ENCODE measurements at places on chromosomes 16 and 17.

DNA sequence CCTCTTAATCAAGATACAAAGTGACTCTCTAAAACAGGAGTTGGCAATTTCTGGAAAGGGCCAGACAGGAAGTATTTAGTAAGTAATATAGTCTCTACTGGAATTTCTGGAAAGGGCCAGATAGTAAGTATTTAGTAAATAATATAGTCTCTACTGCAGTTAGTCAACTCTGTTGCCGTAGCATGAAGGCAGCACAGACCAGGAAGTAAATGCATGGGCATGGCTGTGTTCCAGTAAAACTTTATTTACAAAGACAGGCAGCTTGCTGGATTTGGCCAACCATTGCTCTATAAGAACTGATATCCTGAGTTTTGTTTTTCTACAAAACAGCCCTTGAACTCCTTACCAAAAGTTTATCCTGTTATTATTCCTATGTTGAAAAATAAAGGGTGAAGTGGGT, 16.9 kb downstream of the LDAF1 start:
- no peak for DNase-seq

- no peak for DNase-seq
Observed at GRCh38 chr16:78437352-78437968, 338.0 kb downstream of the WWOX start.

- DNase-seq: peak; percentile 66
Observed at GRCh38 chr17:29828676-29829284, 101.2 kb downstream of the SSH2 start.

- DNase-seq: no peak
Observed at GRCh38 chr17:38872027-38872511, 2.2 kb downstream of the LASP1 start.

DNA sequence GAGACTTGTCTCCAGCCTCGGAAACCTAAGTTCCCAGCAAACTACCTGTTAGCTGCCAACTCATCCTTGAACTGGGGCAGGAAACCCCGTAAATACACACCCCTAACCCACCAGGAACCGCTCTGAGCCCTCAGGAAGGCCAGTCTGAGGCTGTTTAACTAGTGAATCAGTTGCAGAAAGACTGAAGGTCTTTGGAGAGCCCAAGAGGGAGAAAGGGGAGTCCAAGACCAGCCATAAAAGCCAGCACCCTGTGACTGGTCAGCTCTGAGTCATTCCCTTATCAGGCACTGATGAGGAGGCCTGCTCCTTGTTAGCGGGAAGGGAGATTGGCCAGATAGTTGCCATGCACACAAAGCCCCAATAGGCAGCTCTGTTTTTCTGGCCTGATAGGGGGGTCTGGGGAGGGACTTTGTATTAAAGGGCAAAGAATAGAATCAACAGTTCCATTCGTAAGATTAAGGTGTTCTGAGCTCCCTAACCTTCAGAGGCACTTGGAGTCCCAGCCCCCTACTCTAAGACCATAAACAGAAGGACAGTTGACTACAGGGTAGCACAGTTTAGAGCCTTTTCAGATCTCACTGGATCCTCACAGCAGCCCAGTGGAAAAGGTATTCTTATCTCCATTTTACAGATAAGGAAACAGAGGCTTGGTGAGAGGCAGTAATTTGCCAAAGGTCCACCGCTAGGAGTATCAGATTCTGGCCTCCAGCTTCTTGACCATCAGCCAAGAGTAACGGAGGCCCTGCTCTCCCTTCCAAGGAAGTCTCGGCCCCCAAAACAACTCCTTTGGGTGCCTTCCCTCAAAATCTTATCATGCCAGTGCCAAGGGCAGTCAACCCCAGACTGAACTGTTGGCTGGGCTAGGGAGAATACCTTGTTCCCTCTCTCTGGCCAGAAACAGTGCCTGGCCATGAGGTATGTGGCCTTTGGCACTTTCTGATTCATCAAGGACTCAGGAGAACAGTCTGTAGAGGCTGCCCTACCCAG, 2.2 kb upstream of the KRT19 start:
- DNase-seq: no peak

DNA sequence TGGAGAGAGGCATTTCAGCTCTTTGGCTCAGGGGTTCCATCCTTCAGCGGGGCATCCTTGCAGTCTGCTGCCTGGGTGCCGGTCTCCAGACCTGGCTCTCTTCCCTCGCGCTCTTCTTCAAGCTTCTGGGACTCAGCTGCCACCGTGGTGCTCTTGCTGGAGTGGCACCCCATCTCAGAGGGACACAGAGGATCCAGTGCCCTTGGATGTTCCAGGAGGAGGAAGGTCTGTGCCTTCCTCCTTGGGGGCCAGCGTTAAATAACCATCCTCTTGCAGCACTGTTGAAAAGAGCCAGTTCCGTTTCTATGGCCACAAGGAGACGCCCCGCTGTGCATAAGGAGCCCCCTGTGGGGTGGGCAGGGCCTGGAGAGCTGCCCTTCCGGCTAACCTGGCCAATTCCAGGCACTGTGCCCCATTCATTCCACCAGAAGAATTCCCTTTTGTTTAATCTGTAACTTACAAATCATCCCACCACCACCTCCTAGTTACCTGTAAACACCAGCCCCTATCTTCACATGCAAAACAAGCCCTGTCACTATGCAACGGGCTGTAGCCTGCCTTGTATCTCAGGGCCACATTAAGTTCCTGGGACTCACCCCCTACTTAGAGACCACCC, 8.6 kb downstream of the CHD9NB start:
- no peak for DNase-seq

- no peak for DNase-seq
Observed at GRCh38 chr16:15639061-15639568, 3.8 kb downstream of the MARF1 start.

GRCh38 chr17:17073581-17074403, 31.5 kb downstream of the MPRIP start:
- DNase-seq: no peak

GRCh38 chr17:74404789-74405188, 27.1 kb upstream of the GPRC5C start:
- no peak for DNase-seq

- DNase-seq: no peak
Observed at GRCh38 chr17:17468217-17469010, 8.4 kb upstream of the MED9 start.

- DNase-seq: no peak
Observed at GRCh38 chr17:73335591-73336407, 24.0 kb upstream of the CDC42EP4 start.

GRCh38 chr16:87333581-87334331, 16.6 kb upstream of the C16orf95 start:
- DNase-seq: no peak

DNA sequence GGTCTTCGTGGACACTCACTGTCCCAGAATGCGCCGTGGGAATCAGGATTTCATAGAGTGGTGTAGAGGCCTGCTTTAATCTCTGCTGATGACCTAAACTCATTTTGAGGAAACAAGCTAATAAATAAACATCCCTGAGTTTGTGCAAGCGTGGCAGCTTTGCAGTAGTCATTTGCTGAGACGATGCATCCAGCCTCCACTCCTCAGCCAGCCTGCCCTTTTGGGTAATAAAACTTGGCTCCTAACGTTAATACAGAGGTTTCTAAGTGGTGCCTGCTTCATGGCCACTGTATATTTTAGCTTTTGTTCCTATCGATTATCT, 1.3 kb downstream of the DGKE start:
- DNase-seq: no peak

GRCh38 chr16:67346341-67346740, 19.7 kb downstream of the LRRC36 start:
- DNase-seq: no peak

- no peak for DNase-seq
Observed at GRCh38 chr17:46943501-46944393, 20.8 kb downstream of the GOSR2 start.

DNA sequence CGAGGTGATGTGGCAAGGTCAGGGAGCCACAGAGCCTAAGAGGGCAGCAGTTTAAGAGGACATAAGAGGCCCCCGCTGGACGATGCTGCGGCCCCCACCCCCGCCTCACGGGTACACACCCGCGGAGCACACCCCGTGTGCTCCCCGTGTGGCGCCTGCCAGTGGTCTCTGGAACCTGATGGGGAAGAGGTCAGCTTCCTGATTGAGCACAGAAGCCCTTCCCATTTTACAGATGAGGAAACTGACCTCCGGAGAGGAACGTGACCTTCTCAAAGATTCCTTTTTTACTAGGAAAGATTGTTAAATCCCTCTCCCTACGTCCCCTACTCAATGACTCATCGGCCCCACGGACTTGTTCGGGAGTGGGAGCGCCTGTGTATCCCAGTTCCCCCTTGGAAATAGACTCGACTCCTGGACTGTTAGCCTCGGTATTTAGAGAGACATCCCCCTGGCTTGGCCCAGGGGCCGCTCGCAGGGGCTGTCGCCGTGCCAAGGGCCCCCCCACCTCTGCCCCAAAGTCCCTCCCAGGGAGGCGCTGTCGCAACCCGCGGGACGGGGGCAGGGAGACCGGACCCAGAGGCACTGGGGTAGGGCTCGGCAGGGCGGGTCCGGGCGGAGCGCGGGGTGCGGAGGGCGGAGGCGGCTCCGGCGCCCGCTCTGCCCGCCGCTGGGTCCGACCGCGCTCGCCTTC, at the start of gene ABCC3:
ABCC3 (plus strand) TSS at position 658 of the 691 bp plus-strand sequence. CDS start 56 bp downstream, outside the sequence.
- no peak for DNase-seq

DNA sequence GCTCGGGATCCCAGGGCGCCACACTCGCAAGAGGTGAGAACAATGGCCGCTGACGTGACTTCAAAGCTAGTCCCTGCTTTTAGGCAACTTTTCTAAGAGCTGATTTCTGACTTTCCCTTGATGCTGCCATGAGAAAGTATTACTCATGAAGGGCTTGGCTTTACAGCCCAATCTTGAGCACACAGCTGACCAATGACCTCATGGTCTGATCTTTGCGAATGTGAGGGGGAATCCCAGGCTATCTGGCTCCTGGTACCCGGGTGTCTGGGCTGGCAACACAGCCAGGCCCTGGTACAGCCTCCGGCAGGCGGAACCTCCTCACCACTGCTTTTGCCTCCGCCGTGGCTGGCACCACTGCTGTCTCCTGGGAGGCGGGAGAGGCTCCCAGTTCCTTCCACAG, 17.5 kb downstream of the NDUFAF8 start:
- DNase-seq: no peak

GRCh38 chr17:40607641-40608040, 40.0 kb downstream of the SMARCE1 start:
- no peak for DNase-seq

GRCh38 chr16:21301168-21301894, 23.2 kb upstream of the CRYM start:
- peak; percentile 65 for DNase-seq

GRCh38 chr16:31475946-31476302, 4.0 kb downstream of the TGFB1I1 start:
- DNase-seq: no peak

DNA sequence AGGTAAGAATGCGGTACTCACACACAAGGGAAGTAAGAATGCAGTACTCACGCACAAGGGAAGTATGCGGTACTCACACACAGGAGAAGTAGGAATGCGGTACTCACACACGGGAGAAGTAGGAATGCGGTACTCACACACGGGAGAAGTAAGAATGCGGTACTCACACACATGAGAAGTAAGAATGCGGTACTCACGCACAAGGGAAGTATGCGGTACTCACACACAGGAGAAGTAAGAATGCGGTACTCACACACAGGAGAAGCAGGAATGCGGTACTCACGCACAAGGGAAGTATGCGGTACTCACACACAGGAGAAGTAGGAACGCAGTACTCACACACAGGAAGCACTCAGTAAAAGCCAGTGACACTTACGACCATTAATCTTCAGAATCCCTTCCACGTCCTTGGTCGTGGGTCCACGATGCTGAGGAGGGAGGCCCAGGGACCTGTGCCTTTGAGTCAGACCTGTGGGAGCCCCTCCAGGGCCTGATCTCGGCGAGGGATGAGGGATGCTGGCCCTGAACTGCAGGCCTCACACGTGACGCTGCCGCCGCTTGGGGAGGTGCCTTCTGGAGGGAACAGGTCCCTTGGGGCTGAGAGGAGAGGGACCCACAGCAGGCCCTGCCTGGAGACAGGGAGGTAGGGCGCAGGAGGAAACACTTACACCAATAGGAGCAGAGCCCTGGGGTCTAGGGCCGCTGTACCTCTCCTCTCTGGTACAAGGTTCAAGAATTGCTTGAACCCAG, 20.2 kb downstream of the ABR start:
- no peak for DNase-seq

DNA sequence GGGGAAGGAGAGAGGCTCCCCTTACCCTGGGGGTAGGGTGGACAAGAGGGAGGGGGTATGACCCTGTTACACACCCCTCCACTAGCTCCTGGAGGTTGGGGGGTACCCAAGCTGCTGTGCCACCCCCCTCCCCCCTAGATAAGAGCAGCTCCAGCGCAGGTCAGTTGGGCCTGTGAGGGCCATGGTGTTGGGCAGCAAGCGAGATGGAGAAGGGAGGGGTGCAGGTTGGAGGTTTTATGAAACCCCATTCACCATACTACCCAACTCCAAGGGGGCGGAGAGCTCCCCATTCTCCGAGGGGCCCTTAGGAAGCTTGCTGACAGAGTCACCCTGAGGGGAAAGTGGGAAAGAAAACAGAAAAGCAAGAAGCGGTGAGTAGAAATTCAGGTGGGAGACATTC, 1.7 kb upstream of the SOX15 start:
- no peak for DNase-seq

GRCh38 chr16:74296104-74296431, 546 bp upstream of the PSMD7 start:
- DNase-seq: no peak

DNA sequence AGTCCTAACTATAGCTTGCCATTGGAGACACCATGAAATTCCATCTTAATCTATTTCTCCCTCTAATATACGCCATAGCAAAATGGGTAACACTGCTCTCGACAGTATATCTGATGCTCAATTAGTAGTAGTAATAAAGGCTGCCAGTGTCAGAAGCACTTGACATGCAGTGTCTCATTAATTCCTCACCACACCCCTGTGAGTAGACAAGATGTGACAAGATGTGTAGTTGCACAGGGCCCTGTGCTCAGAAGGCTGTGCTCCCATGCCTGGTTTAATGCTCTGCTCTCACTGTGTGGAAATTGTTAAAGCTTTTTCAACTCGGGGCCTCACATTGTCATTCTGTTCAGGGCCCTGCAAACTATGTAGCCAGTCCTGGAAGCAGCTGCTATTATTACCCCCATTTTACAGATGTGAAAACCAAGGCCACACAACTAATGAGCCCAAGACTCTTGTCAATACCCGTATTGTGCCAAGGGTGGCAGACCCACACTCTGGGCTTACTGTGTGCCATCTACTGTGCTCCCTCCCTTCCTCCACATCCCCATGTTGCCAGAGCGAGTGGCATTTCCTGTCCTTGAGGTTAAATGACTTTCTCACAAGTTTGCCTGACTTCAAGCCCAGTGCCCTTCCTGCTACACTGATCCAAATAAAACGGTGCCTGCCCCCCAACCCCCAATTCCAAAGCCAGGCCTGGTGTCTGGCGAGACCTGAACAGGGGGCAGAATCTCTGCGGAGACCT, 287.3 kb upstream of the CCL2 start:
- DNase-seq: peak; percentile 24

DNA sequence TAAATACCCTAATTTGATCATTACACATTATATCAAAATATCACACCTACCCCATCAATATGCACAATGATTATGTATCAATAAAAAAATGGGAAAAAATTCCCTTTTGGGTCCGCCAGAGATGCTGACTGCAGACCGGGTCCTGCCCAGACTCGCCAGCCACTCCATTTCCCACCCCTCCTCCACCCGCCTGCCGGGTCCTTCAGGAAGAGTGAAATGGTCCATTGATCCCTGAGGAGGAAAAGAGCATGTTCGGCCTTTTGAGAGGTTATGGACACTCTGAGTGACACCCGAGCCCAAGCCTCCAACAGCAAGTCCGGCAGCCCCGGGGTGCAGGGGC, 123.9 kb upstream of the ZFHX3 start:
- DNase-seq: no peak

GRCh38 chr17:4948166-4948930, at the start of gene PFN1:
PFN1 (minus strand) TSS chr17:4948530; CDS start chr17:4948394, 136 bp downstream.
- DNase-seq: no peak

All from thymus (tissue), 14 donors.